ENCODE measurements at places on chromosomes 7 and 10. TPM values are rescaled to one million over a fixed set of nuclear protein-coding genes. Genes with fewer than 3 reads are reported as not detected.

GRCh38 chr10:68218786-68219185, 13.1 kb downstream of the ATOH7 start:
- no peak for ATAC-seq

DNA sequence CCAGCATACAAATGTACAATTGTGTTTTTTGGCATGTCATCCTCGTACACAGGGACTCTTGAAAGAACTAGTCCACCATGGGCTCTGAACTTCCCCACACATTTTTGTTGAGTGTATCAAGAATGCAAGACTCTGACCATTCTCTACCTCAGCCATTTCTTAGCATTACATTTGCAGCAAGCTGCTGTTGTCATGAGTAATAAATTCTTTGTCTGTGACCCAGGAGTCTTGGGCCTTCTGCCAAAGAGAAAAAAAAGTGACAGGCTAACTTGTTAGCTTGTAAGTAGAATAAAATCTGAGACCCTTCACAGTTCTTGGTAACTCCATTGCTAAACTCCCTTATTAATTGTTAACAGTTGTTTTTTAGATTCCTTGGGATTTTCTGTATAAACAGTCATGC, 542.3 kb upstream of the MBL2 start:
- ATAC-seq: no peak

- ATAC-seq: peak; percentile 69
Observed at GRCh38 chr7:25940086-25940906, 211.7 kb upstream of the NFE2L3 start.

- no peak for ATAC-seq
Observed at GRCh38 chr10:44713307-44713706, 197.8 kb upstream of the TMEM72 start.

The PTF1A gene
- not detected for total RNA-seq

The AOC1 gene
- total RNA-seq: not detected
